Bone marrow (tissue), 2 donors: ENCODE measurements at places on chromosomes 4 and X.

GRCh38 chr4:112141366-112142138, 3.7 kb upstream of the FAM241A start:
- DNase-seq, result no peak

DNA sequence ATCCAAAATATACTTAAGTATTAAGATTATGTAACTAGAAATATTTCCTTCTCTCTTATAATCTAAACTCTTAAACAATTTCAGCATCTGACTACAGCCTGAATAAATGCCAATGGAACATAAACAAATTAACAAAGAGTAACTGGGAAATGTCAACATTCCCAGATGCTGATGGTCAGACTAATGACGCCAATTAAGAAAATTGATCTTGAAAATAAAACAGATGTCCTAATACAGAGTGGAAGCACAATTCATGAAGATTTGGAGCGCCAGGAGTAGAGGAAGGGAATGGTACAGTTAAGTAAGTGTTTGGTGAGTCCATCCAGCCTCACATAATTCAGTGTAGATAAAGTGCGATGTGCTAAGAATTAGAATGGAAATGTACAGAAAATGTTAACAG, 203.7 kb upstream of the NWD2 start:
- DNase-seq, result no peak

GRCh38 chr4:100736641-100737451, 219.0 kb upstream of the EMCN start:
- DNase-seq, result no peak

DNA sequence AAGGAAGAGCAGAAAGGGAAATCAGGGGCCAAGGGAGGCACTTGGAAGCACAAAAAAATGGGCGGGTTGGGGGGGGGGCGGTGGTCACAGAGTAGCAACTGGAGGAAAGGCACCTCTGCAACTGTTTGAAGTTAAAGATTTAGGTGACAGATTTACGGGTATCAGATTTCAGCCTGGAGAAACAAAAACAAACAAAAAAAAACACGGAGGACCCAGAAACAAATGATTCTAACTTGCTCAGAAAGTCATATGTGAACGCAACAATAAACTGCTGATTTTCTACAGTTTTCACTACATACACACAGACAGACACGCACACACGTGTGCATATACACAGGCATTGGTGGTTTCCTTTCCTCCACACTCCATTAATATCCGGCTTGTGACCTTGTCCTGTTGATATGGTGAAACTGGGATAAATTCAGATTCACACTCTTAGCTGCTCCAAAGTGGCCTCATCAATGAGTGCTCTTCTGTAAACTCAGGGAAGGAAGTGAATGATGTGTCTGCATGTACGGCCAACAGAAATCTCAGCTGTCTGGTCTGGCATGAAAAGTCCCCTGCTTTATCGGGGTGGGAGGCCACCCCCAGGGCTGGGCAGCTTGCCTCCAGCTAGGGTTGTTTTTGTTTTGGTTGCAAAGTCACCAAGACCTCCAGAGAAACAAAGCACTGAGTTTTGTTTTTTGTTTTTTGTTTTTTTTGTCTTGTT, 54.3 kb downstream of the CHST7 start:
- DNase-seq, result no peak

- no peak for DNase-seq
Measured at GRCh38 chrX:22748093-22748999, 251.4 kb upstream of the DDX53 start.

DNA sequence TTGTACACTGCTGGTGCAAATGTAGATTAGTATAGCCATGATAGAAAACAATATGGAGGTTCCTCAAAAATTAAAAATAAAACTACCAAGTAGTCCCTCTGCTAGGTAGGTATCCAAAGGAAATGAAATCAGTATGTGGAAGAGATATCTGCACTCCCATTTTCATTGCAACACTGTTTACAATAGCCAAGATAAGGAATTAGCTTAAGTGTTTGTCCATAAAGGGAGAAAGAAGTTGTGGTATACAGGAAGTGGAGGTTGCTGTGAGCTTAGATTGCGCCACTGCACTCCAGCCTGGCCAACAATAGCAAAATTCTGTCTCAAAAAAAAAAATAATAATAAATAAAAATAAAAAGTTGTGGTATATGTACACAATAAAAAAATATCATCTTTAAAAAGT, 325.0 kb upstream of the EMCN start:
- DNase-seq, result no peak
